ENCODE measurements at places on chromosomes 7 and 10.

- no peak for DNase-seq
These were observed 86.2 kb downstream of the GLRX3 start for GRCh38 chr10:130222381-130222780.

GRCh38 chr7:86600506-86601290 lies 43.0 kb upstream of the GRM3 start:
- DNase-seq = no peak

DNA sequence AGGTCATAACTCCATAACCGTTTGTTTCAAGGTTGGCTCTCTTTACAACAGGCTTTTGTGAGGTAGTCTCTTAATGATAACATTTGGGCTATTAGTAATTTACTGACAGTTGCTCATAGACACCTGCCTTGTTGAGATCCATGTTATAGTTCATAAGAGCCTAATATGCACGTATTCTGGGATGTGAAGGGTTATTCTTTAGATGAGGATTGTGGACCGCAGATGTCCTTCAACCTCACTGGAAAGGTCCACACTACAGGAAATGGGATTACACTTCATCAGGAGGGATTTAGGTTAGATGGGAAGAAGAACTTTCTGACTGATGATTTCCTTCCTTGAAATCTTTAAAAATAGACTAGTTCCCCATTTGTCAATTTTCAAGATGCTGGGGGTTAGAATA lies 62.8 kb downstream of the SAMD9 start:
- no peak for DNase-seq

GRCh38 chr7:43516581-43517342 lies 66.1 kb upstream of the STK17A start:
- DNase-seq = peak; percentile 75

- DNase-seq = no peak
These were observed 88.7 kb downstream of the PHYHIPL start for GRCh38 chr10:59265141-59265540.

DNA sequence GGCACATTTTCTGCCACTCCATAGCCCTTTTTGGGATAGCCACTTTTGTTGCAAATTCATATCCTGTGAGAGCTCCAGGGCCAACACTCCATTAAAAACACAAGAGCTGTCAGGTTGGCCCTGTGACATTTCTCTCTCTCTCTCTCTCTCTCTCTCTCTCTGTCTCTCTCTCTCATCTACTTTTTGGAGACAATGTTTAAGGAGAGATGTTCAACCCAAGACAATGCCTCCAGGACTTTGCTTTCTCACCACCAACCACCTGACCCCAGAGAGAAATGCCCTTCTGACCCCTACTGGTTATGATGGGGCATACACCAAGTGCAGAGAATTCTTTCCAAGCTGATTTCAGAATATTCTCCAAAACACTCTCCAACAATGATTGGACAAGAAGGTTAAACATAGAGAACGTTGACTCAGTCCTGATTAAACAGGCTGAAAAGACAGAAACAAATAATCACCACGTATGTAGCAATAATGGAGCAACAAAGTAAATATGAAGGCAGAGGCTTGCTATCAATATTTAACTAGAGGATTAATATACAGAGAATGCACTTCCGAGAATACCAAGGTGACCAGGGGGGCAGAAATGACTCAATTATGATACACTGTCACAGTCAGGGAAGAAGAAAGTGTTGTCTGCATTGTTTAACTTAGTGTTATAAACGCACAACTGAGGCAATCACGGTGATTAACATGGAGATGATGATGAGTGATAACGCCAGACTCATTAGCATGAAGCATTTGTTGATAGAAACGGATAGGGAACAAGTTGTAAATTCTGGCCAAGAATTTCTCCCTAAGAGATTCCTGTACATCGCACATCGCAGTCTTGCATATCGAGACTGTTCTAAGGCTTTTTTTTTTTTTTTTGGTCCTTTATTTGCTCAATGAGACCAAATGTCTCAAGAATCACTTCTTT lies 178.5 kb downstream of the NRP1 start:
- peak; percentile 82 for DNase-seq

- no peak for DNase-seq
These were observed 27.5 kb upstream of the PDK4 start for GRCh38 chr7:95623788-95624187.

GRCh38 chr10:12689893-12690292 lies 311.6 kb downstream of the CCDC3 start:
- DNase-seq = no peak

DNA sequence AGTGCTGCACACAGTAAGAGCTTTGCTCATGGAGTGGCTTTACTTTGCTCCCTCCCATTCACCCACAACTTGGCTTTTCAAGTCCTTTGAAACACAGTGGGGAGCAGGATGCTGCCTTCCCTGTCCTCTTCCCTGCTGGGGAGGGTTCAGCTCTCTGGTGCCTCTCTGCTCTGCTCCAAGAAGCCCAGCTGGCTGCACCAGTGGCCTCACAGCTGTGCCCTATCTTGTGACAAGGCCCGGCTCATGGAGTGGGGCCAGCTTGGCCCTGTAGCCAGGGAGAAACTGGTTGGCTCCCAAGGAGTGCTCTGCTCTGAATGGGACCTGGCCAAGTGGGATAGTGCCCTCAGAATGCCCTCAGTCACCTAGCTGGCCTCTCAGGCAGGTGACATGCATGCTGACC lies 212.3 kb upstream of the ZMIZ1 start:
- DNase-seq = no peak

DNA sequence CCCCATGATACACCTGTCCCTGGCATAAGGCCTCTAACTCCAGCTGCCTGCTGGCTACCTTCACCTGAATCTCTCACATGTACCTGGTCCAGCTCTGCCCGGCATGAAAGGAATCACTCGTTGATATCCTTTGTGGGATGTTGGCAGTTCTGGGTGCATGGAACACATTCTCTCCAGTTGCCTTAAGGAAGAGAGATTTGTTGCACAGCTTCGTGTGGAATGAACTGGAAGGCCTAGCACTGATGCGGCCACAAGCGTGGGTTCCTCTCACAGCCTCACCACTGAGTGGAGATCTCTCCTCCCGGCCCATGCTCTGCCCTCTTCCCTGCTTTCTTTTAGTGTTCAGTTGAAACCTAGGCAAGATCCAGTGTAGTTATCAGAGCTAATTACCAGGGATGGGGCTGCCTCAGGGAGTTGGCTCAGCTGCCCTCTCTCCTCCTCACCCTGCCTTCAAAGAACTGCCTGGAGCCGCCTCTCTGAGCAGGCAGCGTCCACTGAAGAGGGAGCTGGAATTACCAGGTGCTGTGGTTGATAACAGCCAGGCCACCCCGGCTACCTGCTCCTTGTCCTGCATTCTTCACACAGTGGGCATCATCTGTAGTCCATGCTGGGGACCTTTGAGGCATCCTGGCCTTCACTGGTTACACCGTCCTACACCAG lies 194.3 kb downstream of the CCDC3 start:
- DNase-seq = no peak

- DNase-seq = peak; percentile 42
These were observed 11.9 kb upstream of the LMOD2 start for GRCh38 chr7:123643495-123644441.

- DNase-seq = peak; percentile 52
These were observed 2.3 kb downstream of the DENND2A start for GRCh38 chr7:140638173-140638791.

DNA sequence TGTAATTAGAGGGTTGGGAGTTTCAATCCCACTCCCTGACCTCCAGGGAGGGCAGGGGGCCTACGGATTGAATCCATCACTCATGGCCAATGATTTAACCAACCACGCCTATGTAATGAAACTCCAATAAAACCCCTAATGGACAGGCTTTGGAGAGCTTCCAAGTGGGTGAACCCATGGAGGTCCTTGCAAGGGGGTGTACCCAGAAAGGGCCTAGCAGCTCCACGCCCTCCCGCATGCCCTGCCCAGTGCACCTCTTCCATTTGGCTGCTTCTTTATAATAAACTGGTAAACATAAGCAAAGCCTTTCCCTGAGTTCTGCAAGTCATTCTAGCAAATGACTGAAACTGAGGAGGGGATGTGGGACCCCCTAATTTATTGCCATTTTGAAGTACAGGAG lies 280.1 kb downstream of the FRMD4A start:
- no peak for DNase-seq

- DNase-seq = no peak
These were observed 25.0 kb downstream of the RTKN2 start for GRCh38 chr10:62243647-62243997.

- no peak for DNase-seq
These were observed 22.6 kb downstream of the CYP2C18 start for GRCh38 chr10:94706089-94706488.
